ENCODE measurements at places on chromosomes 11 and 22. TPM values are rescaled to one million over a fixed set of nuclear protein-coding genes. Genes with fewer than 3 reads are reported as not detected.
A peak's percentile ranks its signal among the peaks of the same experiment; 100 is the strongest.

DNA sequence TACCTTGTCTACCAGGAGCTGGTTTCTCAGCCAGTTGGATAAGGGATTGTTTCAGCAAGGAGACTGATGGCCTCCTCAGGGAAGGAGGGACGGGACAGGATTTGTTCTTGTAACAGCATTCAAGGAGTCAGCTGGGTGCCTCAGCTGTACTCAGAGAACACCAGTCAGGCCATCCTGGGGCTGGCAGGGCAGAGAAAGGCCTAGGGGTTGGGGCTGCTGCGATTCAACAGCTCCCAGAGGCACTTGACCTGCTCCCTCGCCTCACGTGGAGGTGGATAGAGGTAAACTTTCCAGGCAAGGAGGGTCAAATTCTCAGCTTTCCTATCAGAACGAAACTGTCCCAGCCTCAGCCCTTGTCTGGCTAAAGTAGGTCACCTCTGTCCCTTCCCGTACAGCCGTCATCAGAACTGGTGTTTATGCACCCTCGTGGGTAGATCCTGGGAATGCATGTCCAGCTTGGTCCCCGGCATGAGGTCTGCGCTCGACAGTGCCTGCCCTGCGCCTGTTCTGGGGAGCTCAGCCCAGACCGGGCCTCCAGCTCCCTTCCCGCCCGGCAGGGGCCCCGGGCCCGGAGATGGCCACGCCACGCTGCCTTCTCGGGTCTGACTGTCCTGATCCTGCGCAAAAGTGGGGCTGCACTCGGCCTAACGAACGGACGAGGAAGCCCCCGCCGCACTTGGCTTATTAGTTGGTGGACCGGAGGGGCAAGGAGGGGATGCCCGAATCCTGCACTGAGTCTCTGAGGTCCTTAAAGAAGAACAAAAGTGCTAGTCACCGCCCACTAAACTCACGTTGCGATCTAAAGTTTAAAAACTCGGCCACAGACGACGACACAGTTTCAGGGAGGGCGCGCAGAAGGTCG, 762 bp upstream of the CCDC134 start:
- DNase-seq = no peak
- peaks cover under 1% of the 10 kb centered on the region for H3K36me3 ChIP-seq
- peak overlapping the region; percentile 91 for H3K4me3 ChIP-seq
- H3K4me1 ChIP-seq = no peaks in the 10 kb centered on the region
- H3K27ac ChIP-seq = peak overlapping the region; percentile 86
- H3K27me3 ChIP-seq = no peaks in the 10 kb centered on the region

DNA sequence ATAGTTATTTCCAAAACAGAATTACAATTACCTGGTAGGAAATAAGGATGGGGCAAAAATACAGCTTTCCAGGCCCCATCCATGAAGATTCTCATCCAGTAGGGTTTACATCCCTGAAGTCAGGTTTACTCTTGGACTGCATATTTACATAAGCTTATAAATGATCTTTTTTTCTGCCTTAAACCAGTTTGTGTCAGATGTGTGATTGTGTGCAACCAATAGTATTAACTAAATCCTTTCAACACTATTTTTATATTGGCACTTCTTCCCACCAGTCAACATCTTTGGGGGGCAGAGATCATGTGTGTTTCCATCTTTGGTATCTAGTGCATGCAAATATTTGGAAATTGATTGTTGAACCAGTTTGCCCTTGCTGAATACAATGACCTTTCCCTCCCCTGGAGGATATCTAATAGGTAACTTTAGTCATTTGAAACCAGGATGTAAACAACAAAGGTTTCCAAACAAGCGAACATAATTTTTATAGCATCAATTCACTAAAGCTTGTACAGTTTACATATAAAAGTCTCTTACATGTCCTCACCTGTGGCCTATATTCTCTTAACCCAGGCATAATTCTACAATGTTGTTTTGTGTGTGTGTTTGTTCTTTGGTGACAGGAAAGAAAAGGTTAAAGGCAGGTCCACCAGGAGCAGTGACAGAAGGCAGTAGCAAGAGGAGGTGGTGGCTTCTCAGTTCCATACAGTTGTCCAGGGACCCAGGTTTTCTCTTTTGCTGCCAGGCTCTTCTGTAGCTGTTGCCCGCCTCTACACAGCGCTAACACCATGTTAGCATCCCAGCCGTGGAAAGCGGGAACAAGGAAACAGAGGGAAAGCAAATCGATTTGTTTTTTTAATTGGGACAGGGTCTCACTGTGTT, 1.7 kb upstream of the ME3 start:
- no peak overlapping the region for H3K27ac ChIP-seq
- H3K4me1 ChIP-seq = no peaks in the 10 kb centered on the region
- H3K27me3 ChIP-seq = no peaks in the 10 kb centered on the region
- DNase-seq = no peak

DNA sequence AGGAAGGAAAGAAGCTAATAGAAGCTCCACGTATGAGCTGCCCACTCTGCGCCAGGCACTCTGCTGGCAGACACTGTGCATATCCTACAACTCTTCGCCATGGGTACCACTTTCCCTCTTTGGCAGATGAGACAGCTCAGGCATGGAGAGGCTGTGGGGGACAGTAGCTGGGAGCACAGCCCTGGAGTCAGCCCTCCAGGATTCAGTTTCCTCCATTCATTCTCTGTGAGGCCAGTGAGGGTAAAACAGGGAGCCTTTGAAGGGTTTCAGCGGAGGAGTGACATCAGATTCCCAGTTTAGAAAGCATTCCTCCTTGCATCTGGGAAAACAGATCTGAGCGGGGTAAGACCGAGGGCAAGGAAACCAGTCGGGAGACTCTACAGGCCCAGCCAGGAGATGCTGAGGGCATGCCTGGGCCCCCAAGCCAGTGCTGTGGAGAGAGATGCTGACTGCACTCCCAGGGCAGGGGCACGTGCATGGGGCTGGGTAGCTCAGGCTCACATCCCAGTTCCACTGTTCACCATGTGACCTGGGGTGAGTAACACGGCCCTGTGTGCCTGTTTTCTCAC, 58.3 kb upstream of the EMID1 start:
- H3K36me3 ChIP-seq = no peaks in the 10 kb centered on the region
- H3K27ac ChIP-seq = no peak overlapping the region
- no peak overlapping the region for H3K4me3 ChIP-seq
- H3K27me3 ChIP-seq = no peaks in the 10 kb centered on the region
- H3K4me1 ChIP-seq = peaks cover 15% of the 10 kb centered on the region
- DNase-seq = no peak

DNA sequence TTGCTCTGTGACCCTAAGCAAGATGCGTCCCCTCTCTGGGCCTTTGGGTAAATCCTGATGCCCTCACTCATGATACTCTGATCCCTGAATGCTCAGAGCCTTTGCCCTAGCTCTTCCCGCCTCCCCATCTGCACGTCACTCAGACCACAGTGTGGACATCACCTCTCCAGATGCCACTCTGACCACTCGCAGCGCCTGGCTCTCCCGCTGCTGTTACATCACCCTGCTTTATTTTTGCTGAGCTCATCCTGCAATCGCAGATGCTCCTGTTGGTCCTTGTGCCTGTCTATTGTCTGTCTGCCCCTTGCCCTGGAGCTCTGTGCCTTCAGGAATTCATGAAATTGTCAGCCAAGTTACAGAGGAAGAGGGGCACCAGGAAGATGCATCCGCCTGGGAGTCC, 5.5 kb downstream of the OSM start:
- H3K4me3 ChIP-seq = no peak overlapping the region
- no peaks in the 10 kb centered on the region for H3K36me3 ChIP-seq
- no peaks in the 10 kb centered on the region for H3K27me3 ChIP-seq
- no peak overlapping the region for H3K27ac ChIP-seq
- DNase-seq = no peak
- no peaks in the 10 kb centered on the region for H3K4me1 ChIP-seq

GRCh38 chr11:43852057-43852636, 28.5 kb upstream of the ALKBH3 start:
- peak; percentile 82 for DNase-seq
- no peak overlapping the region for H3K27ac ChIP-seq
- H3K36me3 ChIP-seq = no peaks in the 10 kb centered on the region
- H3K27me3 ChIP-seq = no peaks in the 10 kb centered on the region

Gene TEX12
- 0.09 TPM for polyA plus RNA-seq

Gene SLC35C1
- 35.9 TPM for polyA plus RNA-seq

Gene MRGPRX4
- polyA plus RNA-seq = not detected

Data from lung (tissue), 17 donors.